ENCODE measurements at places on chromosomes 16 and 17. TPM values are rescaled to one million over a fixed set of nuclear protein-coding genes. Genes with fewer than 3 reads are reported as not detected.

DNA sequence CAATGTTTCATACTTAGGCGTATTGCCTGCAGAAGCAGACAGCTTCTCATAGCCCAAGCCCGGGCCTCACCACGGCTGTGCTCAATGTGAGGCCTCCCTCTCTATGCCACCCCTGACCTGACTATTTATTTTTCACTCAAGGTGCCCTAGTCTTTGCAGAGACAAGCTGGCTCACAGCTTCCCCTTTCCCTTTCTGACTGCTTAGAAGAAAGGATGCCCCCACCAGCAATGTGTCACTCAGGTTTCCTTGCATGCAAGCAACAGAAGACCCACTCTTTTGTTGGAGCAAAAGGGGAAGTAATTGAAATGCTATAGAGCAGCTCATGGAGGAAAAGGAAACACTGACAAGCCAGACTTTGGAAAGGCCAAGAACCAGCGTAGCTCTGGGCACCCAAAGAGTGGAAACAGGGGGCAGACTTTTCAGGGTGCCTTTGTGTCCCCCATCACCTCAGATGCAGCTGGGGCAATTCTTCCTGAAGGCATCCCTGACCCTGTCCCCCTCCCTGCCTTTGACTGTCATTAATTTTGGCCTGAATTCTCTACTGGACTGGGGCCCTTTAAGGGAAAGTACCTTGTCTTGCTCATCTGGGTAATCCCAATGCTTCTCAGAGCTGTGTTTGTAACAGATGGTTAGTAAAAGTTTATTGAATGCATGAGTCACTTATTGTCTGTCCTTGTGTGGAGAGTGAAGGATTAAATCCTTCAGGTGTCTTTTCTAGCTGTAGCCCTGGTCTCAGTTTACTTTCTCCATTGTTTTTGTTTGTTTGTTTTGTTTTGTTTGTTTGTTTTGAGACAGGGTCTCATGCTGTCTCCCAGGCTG, 17.8 kb downstream of the RGS9 start:
- H3K4me3 ChIP-seq, result no peak overlapping the region
- no peaks in the 10 kb centered on the region for H3K36me3 ChIP-seq
- H3K4me1 ChIP-seq, result peaks cover 14% of the 10 kb centered on the region
- no peak for DNase-seq
- no peak overlapping the region for H3K27ac ChIP-seq

DNA sequence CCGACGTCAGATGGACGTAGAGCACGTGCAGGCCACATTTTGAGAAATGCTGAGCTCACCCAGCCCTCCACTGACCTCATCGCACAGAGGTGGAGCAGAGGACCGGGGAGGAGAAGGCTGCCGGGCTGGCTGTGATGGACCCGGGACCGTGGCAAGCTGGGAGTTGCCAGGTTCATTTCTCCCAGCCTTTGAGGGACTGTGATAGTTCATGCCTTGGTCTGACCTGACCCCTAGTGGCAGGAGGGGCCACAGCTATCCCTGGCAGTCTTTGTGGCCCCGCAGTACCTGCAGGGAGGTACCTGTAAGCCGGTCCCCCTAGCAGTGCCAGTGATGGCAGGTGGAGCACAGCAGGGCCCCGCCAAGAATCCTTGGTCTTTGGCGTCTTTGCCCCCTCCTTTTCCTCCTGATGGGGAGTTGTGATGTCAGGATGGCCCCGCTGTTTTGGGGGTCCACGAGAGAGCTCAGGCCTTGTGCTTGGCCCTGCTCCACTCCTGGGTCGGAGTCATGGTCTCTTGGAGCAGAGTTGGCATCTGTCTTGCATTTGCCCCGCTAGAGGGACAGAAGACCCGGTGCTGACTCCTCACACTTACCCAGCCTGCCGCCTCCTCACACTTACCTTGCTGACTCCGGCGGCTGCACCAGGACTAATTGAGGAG, 50.4 kb downstream of the OR1D5 start:
- H3K27ac ChIP-seq, result no peak overlapping the region
- no peaks in the 10 kb centered on the region for H3K27me3 ChIP-seq
- peaks cover 9% of the 10 kb centered on the region for H3K36me3 ChIP-seq
- no peak overlapping the region for H3K4me3 ChIP-seq

DNA sequence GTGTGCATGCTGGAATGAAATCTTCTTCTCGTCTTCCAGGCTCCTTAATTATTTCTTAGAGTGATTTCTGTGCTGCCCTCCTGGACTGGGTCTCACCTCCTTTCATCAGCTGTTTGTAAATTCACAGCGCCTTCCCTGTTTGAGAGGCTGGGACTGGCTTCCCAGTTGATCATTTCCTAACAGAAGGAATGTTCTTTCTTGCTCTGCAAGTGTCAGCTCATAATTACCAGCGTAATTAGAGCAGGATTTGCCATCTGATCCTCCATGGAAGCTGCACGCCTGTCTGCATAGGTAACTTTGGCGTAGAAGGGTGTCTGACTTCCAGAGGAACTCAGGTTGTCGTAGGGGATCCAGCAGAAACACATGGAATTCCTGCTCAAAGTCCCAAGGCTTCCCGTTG, 375.0 kb upstream of the EEF2KMT start:
- H3K27me3 ChIP-seq, result peaks cover 6% of the 10 kb centered on the region
- no peak overlapping the region for H3K27ac ChIP-seq
- no peak overlapping the region for H3K4me3 ChIP-seq

IRF8 gene
- total RNA-seq, result 17.6 TPM

CTF1 gene
- 1.3 TPM for total RNA-seq

- no peak overlapping the region for H3K4me3 ChIP-seq
- no peak overlapping the region for H3K27ac ChIP-seq
- H3K36me3 ChIP-seq, result peaks cover 18% of the 10 kb centered on the region
- DNase-seq, result no peak
- no peaks in the 10 kb centered on the region for H3K27me3 ChIP-seq
Measured at GRCh38 chr17:15452746-15453145, 14.7 kb downstream of the CDRT4 start.

DNA sequence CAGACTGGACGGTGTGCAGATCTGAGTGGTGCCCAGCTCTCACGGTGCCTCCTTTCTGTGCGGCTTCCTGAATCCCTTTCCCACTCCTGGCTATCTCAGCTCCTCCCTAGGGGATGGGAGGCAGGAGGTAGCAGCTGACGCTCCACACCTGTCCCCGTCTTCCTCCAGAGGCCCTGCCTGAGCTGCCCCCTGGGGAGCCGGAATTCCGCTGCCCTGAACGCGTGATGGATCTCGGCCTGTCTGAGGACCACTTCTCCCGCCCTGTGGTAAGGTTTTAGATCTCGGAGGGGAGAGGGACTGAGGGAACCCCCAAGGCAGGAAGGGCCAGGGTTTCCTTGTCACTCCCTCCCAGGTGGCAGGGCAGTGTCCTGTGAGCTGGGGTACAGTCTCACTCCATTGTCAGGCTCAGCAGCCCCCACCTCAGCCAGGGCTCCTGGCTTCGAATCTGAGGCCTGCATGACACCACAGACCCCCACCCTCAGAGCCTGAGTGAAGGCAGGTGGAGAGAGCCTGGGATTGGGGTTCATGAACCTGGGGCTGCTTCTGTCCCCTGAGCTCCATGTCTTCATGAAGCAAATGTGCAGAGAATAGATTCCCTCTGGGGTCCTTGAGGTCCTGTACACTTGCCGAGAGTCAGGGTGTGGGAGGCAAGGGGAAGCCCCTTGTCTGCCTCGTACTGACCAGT, 6.6 kb downstream of the DEF8 start:
- peak overlapping the region; percentile 32 for H3K27ac ChIP-seq
- peaks cover 4% of the 10 kb centered on the region for H3K4me1 ChIP-seq
- peaks cover 23% of the 10 kb centered on the region for H3K36me3 ChIP-seq
- DNase-seq, result no peak

CCL7 gene
- total RNA-seq, result not detected

SSTR5 gene
- total RNA-seq, result not detected

RAMP2 gene
- not detected for total RNA-seq

Measured in naive thymus-derived CD8-positive, alpha-beta T cell (primary cell).